ENCODE measurements at places on chromosomes 1 and 21. TPM values are rescaled to one million over a fixed set of nuclear protein-coding genes. Genes with fewer than 3 reads are reported as not detected.

Gene CFAP45
- 0.65 TPM for total RNA-seq

Gene LCE2B
- total RNA-seq, result not detected

Gene KCND3
- total RNA-seq, result not detected

Gene MPZL1
- 56.5 TPM for total RNA-seq

Gene NPR1
- total RNA-seq, result 1.0 TPM

Gene HAO2
- not detected for total RNA-seq

Gene TMEM50A
- total RNA-seq, result 85.1 TPM

Gene ANKRD45
- total RNA-seq, result 0.52 TPM

Gene OR2T2
- not detected for total RNA-seq

Gene C1orf185
- total RNA-seq, result not detected

Gene REN
- not detected for total RNA-seq

Gene SMCP
- not detected for total RNA-seq

Gene DNM3
- total RNA-seq, result 1.6 TPM

Gene COQ8A
- 21.0 TPM for total RNA-seq

Gene RBBP4
- total RNA-seq, result 139 TPM

Gene TACSTD2
- total RNA-seq, result 9.7 TPM

Gene LYPD8
- not detected for total RNA-seq

Gene ARMH1
- total RNA-seq, result 1.2 TPM

Gene DMBX1
- not detected for total RNA-seq

Gene B3GALT2
- total RNA-seq, result 1.8 TPM

Gene SEMA6C
- 1.7 TPM for total RNA-seq

Gene GPR37L1
- total RNA-seq, result not detected

Gene C8B
- not detected for total RNA-seq

Gene CYP4Z1
- total RNA-seq, result not detected

Gene CELF3
- total RNA-seq, result not detected

Gene S100A8
- not detected for total RNA-seq

Gene CYP4A11
- total RNA-seq, result not detected

Gene NMNAT1
- total RNA-seq, result 8.2 TPM

Gene HTR6
- not detected for total RNA-seq

Gene MSH4
- total RNA-seq, result not detected

Gene RRP1
- total RNA-seq, result 21.1 TPM

Gene PTCH2
- 0.13 TPM for total RNA-seq

Gene HAPLN2
- total RNA-seq, result 1.9 TPM

Gene PTAFR
- 0.13 TPM for total RNA-seq

Gene RO60
- total RNA-seq, result 118 TPM

Gene ANXA9
- total RNA-seq, result 0.13 TPM

Gene IL20
- total RNA-seq, result not detected

Gene AZIN2
- 2.6 TPM for total RNA-seq

Gene TMEM69
- 20.7 TPM for total RNA-seq

Gene LCE2C
- total RNA-seq, result not detected

Gene FRRS1
- total RNA-seq, result 5.0 TPM

Gene ZCCHC17
- total RNA-seq, result 44.0 TPM

Gene SYCP1
- total RNA-seq, result not detected

Gene NHLH1
- not detected for total RNA-seq

Gene CA6
- total RNA-seq, result not detected

Gene PRELP
- under 0.01 TPM for total RNA-seq

Gene RNU1-3
- under 0.01 TPM for total RNA-seq

Gene PDPN
- total RNA-seq, result 15.3 TPM

Gene SPATA6
- total RNA-seq, result 6.4 TPM

Gene PPIH
- total RNA-seq, result 51.3 TPM

Gene OR2T33
- not detected for total RNA-seq

Gene TNFRSF9
- not detected for total RNA-seq

Gene AKR7A3
- under 0.01 TPM for total RNA-seq

Measured in epithelial cell of alveolus of lung (primary cell).